ENCODE measurements at places on chromosomes 4 and X.

DNA sequence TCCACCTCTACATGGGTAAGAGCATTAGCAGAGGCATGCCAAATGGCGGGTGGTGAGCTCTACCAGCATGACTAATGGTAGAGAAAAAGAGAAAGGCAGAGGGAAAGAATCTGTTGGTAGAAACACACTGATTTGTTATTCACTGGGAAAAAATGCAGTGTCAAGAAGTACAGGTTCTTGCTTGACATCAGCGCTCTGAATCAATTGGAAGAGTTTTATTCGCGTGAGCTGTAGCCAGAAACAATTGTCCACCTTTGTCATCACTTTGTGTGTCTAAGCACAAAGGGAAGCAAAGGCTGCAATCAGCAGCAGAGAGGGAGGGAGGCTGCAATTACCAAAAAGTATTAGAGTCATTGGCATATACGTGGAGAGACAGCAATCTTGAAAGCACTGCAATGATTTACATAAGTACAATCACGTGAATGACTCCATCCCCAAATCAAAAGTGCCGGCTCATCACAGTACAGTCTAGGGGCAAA lies 67.7 kb upstream of the HS3ST1 start:
- DNase-seq, result no peak

DNA sequence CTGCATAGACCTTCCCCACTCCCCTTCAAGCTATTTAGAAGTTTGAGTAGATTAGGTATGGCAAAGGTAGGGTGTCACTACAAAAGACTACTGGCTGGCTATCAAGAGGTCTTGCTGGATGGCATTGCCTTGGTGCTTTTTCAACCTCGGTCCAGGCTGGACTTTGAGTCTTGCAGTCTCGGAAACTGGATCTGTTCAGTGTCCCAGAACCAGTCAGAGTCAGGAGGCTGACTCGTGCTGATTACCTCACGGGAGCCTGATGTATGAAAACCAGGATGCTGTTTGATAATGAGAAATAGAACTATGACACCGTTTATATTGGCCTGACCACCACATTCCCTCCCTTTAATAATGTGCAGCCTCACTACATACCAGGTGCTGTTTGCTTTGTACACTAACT lies 2.7 kb upstream of the PHKA1 start:
- DNase-seq, result no peak

- no peak for DNase-seq
Measured at GRCh38 chrX:19920945-19921344, 33.5 kb upstream of the SH3KBP1 start.

DNA sequence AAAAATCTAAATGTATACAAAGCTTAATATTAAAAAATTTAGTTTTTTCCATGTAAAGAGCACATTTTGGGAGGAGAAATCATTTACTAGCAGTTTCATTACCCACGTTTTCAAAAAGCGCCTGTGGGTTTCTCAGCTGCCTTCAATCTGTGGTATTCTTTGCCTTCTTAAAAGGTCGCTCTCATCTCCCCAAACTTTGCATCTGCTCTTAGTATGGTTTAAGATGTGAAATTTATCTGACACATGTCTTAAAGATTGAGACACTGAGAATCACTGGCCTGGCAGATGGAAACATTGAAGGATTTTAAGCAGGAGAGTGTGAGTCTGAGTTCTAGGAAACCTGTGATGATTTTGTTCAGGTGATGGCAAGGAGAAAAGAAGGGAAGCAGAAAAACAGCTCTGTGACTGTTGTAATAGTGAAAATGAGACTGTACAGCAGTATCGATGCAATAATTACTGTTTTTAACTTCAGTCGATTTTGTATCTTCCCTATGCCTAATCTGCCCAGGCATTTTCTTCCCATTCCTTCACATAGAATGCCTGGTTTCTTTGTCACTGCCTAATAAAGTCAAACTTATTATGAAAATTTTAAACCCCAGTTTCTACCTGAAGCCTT lies 75.9 kb downstream of the PAQR3 start:
- DNase-seq, result no peak

DNA sequence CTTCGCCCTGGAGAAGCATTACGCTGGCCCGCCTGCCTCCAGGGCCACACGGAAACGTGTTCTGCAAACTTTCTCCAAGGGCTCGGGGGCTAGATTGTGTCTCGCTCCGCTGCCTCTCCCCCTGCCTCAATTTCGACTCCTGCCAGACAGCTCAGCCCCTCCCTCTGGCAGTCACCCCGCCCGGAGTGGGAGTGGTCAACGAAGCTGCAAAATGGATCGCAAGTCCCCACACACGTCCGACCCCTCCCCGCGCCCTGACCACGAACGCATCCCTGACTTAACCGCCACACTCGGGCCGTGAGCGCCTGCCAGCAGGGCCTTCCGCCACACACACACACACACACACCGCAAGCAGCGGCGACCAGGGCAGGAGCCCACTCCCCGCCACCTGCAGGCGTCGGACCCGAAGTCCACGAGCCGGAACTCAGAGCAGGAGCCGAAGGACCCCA lies 47.0 kb upstream of the NKAP start:
- no peak for DNase-seq

- no peak for DNase-seq
Measured at GRCh38 chrX:39582976-39583375, 514.8 kb downstream of the BCOR start.

- no peak for DNase-seq
Measured at GRCh38 chr4:76581077-76581962, 146.3 kb downstream of the SHROOM3 start.

DNA sequence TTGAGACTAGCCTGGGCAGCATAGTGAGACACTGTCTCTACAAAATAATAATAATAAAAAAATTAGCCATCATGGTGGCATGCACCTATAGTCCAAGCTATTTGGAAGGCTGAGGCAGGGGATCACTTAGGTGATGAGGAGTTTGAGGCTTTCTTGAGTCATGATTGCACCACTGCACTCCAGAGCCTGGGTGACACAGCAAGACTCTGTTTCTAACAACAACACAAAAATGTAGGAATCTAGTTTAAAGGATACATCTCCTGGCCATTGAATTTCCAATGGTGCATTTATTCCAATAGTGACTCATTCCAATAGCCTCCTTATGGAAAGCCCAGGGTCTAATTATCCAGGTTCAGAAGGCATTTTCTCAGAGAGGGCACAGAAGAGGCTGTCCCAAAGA lies 21.9 kb upstream of the HERC6 start:
- DNase-seq, result no peak

DNA sequence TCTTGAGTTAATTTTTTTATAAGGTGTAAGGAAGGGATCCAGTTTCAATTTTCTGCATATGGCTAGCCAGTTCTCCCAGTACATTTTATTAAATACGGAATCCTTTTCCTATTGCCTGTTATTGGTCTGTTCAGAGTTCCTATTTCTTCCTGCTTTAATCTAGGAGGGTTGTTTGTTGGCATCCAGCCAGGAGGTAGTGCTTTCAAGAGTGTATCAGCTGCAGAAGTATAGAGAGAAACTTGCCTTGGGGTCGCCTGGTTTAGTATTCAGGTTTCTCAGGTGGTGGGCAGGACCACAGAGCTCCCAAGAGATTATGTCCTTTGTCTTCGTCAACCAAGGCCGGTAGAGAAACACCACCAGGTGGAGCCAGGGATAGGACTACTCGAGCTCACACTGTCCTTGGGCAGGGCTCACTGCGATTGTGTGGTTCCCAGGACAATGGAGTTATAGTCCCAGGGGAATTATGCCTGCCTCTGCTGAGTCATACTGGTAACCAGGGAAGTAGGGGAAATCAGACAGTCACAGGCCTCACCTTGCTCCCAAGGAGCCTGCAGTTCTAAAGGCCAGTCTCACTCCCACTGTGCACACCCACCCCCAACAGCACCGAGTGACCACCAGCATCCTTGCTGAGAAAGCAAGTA lies 168.1 kb downstream of the VSIG4 start:
- DNase-seq, result no peak

DNA sequence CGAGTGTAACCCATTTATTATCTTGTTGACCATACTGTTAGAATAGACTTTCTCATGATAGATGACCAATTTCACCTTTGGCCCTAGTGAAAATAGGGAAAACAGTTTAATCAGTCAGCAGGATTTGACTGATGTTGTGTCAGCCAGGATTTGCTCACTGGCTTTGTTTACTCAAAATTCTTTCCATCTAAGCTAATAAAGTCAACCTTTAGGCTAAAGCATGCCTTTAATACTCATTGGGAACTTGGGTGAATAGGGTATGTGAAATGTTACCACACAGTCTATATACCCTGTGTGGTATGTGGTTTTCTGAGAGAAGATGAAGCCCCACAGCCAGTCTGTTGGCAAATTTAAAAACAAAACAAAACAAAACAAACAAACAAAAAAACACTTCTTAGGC lies 18.7 kb upstream of the SPANXB1 start:
- no peak for DNase-seq

- peak; percentile 68 for DNase-seq
Measured at GRCh38 chr4:3340700-3341083, 47.9 kb downstream of the RGS12 start.

- no peak for DNase-seq
Measured at GRCh38 chr4:102772738-102773340, 12.1 kb upstream of the MANBA start.

DNA sequence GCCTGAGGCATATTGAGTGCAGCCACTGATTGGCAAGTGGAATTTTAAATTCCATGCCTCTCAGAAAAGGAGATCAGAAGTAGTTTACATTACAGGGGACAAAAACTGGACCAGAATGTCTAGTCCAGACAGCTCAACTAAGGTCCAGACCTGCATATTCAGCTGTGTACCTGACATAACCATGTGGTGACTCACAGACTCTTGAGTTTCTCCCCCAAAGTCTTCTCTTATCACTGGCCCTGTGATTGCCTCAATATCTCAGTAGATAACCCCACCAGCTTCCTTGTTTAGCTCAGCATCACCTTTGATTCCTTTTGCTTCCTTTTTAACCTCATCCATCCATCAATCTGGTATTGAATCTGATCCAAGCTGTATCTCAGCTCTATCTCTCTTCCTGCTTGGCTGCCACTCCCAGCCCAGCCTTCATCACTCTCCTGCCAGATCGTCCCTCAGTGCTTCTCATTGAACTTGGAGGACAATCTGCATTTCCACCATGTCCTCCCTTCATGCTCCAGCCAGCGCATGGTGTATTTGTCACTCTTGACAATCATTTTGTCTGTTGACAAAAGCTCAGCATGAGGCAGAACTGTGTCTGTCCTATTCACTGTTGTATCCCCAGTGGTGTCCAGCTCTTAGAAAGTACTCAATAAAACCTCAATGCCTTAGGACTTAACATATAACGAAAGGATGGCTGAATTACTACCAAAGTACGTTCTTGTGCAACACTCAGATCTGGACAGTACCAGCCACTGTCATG lies 27.8 kb upstream of the SLC2A9 start:
- no peak for DNase-seq

- DNase-seq, result no peak
Measured at GRCh38 chrX:129642641-129643040, 12.1 kb downstream of the APLN start.

- peak; percentile 63 for DNase-seq
Measured at GRCh38 chr4:38856524-38857337, at the start of gene TLR6. Gene TLR6 (minus strand): TSS chr4:38856817. CDS start chr4:38829473, 27,344 bp downstream.

DNA sequence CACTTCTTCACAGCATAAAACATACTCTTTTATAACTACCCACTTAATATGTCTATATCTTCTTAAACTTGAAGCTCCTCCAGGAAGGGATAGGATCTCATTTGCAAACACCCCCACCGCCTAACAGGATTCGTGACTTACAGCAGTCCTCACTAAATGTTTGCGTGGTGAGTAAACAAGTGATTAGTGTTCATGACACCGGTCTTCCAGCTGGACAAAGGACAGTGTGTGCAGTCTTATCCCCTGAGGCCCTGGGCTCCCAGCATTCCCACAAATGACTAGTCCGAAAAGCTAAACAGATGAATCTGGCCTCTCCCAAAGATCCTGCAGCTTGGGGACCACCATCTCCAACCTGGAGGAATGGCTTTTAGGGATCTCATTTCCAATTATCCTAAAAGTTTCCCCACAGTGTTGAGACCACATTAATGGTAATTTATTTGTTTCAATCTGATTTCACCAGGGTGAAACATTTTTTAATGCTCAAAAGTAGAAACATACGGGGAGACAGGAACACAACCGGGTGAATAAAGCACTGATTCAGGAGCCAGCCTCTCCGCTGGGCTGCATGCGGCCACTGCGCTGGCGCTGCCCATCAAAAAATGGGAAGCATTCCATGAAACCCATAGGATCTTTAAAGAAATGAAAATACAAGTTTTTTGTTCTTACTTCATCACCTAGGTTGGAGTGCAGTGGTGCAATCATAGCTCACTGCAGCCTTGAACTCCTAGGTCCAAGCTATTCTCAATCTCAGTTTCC lies 69.2 kb downstream of the HADH start:
- peak; percentile 26 for DNase-seq

GRCh38 chr4:185383451-185383850 lies 12.3 kb downstream of the LRP2BP start:
- DNase-seq, result peak; percentile 86
